ENCODE measurements at places on chromosomes 5 and 9.

GRCh38 chr9:107243742-107244141, 39.3 kb upstream of the RAD23B start:
- DNase-seq = no peak

DNA sequence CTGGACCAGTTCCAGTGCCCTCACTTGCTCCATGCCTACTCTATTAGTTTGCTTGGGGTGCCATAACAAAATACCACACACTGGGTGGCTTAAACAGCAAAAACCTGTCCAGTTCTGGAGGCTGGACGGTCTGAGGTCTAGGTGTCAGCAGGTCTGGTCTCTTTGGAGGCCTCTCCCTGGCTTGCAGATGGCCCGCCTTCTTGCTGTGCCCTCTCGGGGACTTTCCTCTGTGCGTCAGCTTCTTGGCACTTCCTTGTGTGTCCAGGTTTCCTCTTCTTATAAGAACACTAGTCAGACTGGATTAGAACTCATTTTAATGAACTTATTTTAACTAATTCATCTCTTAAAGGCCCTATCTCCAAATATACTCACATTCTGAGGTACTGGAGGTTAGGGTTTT, 97.2 kb downstream of the CARTPT start:
- DNase-seq = no peak

DNA sequence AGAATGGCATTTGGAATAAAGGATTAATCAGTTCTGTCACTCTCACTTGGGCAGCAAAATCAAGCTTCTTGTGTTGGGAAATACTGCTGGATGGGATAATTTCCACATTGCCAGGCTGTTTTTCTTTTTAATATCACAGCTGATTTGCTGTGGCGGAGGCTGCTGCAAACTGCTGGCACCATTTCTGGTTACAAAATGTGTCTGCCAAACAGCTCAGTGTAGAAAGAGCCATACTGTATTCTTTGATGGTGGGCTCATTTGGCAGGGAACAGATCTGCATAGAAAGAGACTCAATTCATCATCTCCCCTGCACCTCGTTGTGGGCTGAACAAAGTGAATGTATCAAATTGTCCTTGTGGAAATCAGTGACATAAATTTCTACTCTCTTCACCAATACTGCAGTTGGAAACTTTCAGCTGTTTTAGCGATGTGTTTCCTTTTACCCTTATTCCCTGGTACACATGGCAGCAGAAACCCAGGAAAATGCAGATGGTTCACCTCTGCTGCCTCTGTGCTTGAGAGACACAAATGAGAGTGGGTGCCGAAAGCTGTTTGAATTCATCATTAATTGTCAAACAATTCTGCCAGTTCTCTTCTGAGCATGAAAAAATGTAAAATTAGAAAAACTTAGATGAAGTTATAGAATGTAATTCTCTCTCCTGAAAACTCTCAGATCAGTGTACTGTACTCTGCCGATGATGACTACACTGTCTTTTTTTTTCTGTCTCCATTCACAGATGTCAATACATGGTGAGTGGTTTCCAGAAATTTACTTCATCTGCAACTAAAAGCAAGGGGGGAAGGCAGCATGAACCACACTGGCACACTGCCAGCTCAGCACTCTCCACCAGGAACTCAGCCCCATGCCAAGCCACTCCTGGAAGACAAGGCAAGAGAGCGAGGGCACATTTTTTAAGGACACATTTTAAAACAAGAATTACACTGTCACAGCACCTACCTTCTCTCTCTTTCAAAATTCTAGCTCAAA, 75.0 kb downstream of the HMHB1 start:
- DNase-seq = peak; percentile 10

- no peak for DNase-seq
Measured at GRCh38 chr5:83724001-83724400, 3.3 kb upstream of the HAPLN1 start.

- DNase-seq = no peak
Measured at GRCh38 chr5:116546743-116547124, 27.9 kb downstream of the SEMA6A start.

DNA sequence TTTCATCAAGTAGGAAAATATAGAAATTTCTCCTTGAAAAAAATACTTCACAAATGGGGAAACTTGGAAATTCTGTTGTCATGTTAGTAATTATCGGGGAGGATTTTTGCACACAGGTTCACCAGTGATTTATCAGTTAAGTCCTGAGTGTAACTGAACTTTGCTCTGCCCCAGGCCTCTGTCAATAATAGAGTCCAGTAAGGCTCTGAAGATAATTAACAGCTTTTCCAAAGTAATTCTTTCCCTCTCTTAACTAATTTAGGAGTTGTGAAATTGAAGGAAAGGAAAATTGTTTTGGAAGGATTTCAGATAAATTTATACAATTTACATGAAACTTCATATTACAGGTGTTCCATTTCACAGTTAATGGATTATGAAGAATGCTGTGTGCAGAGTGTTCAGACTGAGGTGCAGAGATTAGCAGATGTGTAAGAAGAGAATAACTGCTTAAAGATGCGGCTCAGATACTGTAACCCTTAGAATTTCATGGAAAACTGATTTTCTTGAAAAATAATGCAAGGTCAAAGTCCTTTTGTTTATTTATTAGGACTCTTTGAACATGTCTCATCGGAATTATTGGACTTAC, 2.9 kb upstream of the AGXT2 start:
- DNase-seq = no peak

- no peak for DNase-seq
Measured at GRCh38 chr5:42583322-42583721, 160.1 kb downstream of the GHR start.

DNA sequence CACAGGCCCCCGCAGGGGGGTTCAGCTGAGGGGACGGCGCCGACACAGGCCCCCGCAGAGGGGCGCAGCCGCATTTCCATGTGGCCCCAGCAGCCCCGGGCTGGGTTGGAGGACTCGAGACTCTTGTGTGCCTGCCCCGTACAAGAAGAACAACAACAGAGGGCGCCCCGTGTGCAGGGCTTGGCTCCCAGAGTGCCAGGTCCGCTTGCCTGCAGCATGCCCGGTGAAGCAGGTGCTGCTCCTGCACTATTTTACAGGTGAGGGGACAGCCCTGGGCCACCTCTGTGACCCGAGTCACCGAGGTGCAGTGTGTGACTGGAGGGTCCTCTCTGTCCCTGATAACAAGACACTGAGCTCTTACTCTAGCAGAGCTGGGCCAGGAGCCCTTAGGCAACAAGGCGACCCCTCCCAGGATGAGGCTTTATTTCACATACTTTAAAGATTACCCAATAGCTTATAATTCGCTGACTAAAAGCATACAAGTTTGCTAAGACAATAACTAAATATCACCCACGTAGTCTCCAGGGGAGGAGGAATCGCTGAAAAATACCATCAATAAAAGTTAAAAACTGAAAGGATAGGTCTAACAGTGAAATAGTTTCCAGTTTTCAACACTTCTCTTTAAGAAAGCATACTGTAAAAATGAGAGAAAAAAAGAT, 41.7 kb upstream of the SLC9A3 start:
- no peak for DNase-seq

DNA sequence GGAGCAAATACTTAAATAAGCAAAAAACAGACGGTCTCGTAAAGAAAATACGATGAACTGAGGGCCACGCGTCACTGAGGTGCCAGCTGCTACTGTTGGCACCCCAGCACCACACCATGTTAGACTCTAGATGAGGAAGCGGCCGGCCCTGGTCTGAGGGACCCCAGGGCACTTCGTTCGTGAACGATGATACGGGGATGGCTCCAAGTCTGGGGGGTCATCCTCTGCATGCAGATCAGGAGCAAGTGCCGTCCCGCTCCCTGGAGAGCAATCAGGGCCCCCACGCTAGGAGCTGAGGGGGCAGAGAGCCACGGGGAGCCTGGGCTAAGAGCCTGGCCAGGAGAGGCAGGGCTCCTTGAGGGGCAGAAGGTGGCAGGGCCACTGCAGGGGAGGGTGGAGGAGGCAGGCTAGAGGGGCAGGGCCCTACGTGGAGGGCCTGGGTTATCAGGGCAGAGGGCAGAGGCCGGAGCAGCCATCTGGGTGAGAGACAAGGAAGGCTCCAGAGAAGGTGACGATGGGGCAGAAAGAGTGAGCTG, 24.1 kb downstream of the SARDH start:
- no peak for DNase-seq

DNA sequence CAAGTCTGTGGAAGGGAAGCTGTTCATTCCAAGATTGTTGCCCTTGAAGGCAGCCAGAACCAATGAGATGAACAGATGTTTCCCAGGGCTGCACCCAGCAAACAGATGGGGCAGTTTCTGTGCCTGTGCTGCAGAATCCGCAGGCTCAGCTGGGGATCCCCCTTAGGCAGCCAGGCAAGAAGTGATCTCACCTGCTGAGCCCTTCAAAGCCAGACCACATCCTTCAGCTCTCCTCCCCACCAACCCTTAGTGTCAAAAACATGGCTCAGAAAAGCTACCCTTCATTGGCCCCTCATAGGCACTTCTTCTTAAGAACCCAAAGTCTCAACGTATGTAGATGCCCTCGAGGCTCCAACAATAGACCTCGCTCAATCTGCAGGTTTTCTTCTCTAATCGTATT, 626.7 kb downstream of the CCDC171 start:
- DNase-seq = no peak

- DNase-seq = no peak
Measured at GRCh38 chr9:98218562-98219363, 26.3 kb upstream of the CORO2A start.

GRCh38 chr9:9920425-9921060, 692.3 kb downstream of the PTPRD start:
- no peak for DNase-seq

- peak; percentile 20 for DNase-seq
Measured at GRCh38 chr5:34486160-34486848, 169.8 kb upstream of the RAI14 start.

GRCh38 chr9:136808806-136809158, 1.0 kb downstream of the RABL6 start:
- DNase-seq = no peak

GRCh38 chr5:93574491-93575305, 6.3 kb downstream of the NR2F1-AS1 start:
- no peak for DNase-seq

- DNase-seq = no peak
Measured at GRCh38 chr9:86034863-86035734, 64.3 kb downstream of the GOLM1 start.

- no peak for DNase-seq
Measured at GRCh38 chr5:78887384-78888118, 97.6 kb downstream of the ARSB start.

DNA sequence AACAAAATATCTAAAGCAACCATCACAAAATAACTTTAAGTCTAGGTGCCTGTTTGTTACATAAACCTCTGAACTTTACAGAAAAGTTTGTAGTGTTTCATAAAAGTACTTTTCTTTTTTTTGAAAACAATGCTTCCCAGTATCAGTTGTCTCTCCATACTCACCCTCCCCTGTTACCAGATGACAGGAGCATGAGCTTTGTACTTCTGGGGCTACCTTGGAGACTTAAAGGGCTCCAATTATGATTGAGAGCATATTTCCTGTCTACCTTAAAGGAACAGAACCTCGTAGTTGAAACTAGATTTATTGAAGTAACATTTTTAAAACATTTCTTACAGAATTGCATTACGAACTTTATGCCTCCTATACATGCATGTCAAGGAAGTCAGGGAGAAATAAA, 55.4 kb upstream of the PPP1R2B start:
- no peak for DNase-seq

DNA sequence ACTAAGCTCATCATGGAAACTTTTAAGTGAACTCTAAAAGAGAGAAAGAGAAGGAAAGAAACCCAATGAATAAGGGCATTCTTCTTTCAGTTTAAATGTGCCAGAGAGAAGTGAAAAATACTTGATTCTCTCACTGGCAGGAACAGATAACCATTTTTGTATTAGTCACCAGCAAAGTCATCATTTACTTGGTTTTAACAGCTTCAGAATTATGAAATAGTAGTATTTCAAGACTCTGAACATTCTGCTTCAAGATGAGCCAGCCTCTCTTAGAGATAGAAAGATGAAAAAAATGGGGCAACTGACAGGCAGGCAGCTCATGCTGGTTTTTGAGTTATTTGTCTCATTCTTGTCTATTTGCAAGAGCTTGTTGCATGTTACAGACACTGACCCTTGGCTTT, 103.5 kb downstream of the GCNT1 start:
- DNase-seq = no peak

- DNase-seq = no peak
Measured at GRCh38 chr9:123460091-123460490, 104.1 kb downstream of the CRB2 start.

GRCh38 chr9:97848480-97849237, 4.4 kb upstream of the FOXE1 start:
- no peak for DNase-seq

GRCh38 chr9:87546704-87547103, 49.0 kb downstream of the DAPK1 start:
- no peak for DNase-seq

DNA sequence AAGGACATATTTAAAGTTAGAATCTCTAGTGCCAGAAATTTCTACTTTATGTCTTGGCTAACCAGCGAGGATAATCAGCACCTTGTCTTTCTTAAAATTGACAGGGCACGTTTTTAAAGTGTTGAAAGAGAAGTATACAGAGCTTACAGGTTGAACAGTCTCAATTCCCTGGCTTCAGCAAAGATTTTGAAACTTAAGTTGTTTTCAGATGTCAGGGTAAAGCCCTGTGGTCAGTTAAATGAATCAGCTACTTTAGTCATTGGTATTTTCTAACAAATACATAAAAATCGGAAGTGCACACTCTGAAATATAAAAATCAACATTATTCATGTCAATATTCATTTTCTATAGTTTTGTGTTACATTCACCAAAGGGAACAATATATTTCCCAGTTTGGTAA, 29.1 kb downstream of the SNCAIP start:
- no peak for DNase-seq

DNA sequence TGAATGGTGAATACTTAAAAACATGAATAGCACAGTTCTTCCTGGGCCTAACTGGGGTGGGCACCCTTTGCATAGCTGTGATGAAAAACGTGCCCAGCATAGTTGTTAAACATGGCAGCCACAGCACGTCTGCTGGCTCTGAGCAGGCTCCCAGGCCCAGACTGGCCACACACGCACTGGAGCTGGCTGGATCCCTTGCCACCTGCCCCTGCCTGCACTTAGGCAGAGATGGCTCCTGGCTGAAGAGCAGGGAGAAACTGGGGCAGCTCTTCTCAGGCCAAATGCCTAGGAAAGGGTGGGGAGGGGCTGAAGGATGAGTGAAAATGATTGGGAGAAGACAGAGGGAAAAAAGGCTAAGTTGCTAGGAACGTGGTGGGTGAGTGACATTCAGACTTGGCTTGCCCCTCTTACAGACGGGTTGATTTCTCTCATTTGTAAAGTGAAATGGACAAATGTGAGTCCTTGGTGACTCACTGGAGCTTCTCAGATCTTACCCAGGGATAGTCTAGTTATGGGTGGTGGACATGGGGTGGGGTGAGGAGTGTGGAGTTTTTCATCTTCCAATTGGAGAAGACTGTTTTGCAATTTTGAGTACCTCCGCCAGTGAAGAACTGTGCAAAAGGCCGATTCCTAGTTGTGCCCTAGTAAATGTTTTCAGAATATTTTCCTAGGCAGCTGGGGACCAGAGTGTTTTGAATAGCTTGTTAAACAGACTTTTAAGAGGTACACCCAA, 42.4 kb downstream of the TRIO start:
- no peak for DNase-seq

- DNase-seq = no peak
Measured at GRCh38 chr5:134458234-134459009, 46.7 kb upstream of the CDKN2AIPNL start.

GRCh38 chr5:74042559-74042958, 416.6 kb downstream of the ARHGEF28 start:
- DNase-seq = no peak

Measured in GOT3 (cell line).